Natural killer cell (primary cell): ENCODE measurements at places on chromosomes 13 and 19. TPM values are rescaled to one million over a fixed set of nuclear protein-coding genes. Genes with fewer than 3 reads are reported as not detected.

- H3K27me3 ChIP-seq: no peaks in the 10 kb centered on the region
- H3K4me1 ChIP-seq: peaks cover 12% of the 10 kb centered on the region
- H3K4me3 ChIP-seq: peak overlapping the region; percentile 92
- H3K36me3 ChIP-seq: peaks cover 4% of the 10 kb centered on the region
- DNase-seq: peak; percentile 34
- peak overlapping the region; percentile 97 for H3K27ac ChIP-seq
Observed at GRCh38 chr13:48304143-48304876, 759 bp downstream of the RB1 start.

DNA sequence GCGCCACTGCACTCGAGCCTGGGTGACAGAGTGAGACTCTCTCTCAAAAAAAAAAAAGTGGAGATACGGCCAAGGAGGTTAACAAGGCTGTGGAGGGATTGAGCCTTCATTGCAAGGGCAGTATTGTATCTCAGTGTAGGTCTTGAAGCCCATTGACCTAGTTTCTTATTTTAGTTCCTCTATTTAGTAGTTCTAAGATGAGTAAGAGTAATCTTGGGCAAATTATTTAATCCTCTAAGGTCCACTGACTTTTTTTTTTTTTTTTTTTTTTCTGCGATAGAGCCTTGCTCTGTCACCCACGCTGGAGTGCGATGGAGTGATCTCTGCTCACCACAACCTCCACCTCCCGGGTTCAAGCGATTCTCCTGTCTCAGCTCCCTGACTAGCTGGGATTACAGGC lies 14.3 kb upstream of the ILF3 start:
- peaks cover 49% of the 10 kb centered on the region for H3K4me1 ChIP-seq
- no peaks in the 10 kb centered on the region for H3K27me3 ChIP-seq
- no peak for DNase-seq
- no peak overlapping the region for H3K4me3 ChIP-seq

DNA sequence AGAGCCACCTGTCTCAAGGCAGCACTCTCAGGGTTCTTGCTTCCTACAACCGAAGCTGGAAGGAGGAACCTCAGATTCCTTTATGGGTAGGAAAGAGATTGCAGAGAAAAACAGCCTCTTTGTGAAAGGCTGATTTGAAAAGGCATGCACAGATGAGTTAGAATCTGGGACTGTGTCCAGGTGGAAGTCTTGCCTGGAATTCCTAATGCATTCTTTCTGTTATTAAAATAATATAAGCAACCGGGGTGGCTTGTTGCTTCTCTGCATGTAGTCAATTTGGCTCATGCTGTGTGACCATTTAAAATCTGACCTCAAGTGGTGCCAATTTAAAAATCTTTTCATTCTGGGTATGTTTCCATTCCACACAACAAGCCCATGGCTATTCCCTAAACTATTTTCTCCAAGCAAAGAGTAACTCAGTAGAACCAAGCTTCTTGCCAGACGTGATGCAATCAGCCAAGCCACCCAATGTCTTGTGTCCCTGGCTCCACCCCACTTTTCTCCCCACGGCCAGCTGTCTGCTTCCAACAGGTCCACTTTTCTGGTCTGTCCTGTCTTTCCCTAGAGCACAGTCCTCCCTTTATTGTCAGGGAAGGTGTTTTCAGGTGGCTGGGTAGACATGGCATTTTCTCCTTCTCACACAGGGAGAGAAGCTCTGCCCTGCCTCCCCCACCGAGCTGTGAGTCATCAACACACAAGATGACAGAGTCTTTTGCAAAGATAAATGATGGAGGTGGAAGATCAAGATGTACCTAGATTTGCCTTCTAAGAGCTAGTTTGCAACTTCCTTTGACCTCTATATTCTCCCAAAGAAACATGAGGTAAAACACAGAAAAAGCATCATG lies 394.3 kb downstream of the FOXO1 start:
- H3K4me1 ChIP-seq: peaks cover 5% of the 10 kb centered on the region
- no peak overlapping the region for H3K4me3 ChIP-seq
- no peaks in the 10 kb centered on the region for H3K27me3 ChIP-seq
- DNase-seq: no peak
- no peaks in the 10 kb centered on the region for H3K36me3 ChIP-seq

The F10 gene
- total RNA-seq: not detected

The INSL3 gene
- total RNA-seq: 1.5 TPM

The CEACAM3 gene
- total RNA-seq: not detected

GRCh38 chr13:24271231-24271600 lies 38.2 kb upstream of the C1QTNF9 start:
- DNase-seq: no peak
- peaks cover 80% of the 10 kb centered on the region for H3K4me1 ChIP-seq
- peak overlapping the region; percentile 45 for H3K4me3 ChIP-seq

The DCT gene
- 0.16 TPM for total RNA-seq

DNA sequence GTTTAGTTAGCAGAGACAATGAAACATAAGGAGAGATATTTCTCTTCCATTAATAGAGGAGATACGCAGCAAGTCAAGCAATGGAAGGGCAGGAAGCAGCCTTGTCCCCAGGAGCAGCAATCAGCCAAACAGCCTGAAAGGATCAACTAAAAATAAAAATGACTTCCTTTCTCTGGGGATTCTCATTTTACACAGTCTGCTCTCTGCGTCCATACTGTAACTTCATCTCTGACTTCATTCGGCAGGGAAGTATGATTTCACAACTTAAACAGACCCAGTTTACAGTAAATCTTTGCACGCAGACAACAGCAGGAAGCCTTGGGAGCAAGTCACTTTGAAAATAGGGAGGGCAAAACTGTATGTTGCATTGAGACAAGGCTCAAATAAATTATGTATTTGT lies 826.7 kb downstream of the DIAPH3 start:
- DNase-seq: no peak
- no peaks in the 10 kb centered on the region for H3K36me3 ChIP-seq
- H3K27ac ChIP-seq: no peak overlapping the region
- no peaks in the 10 kb centered on the region for H3K27me3 ChIP-seq

- no peak for DNase-seq
- no peaks in the 10 kb centered on the region for H3K4me1 ChIP-seq
- H3K36me3 ChIP-seq: no peaks in the 10 kb centered on the region
- no peak overlapping the region for H3K27ac ChIP-seq
- no peaks in the 10 kb centered on the region for H3K27me3 ChIP-seq
Observed at GRCh38 chr19:33698576-33699435, 77.1 kb downstream of the CHST8 start.

The ZNF560 gene
- total RNA-seq: not detected
